Esophagus squamous epithelium (tissue), 5 donors: ENCODE measurements at places on chromosomes 5 and 9.

- DNase-seq, result no peak
Observed at GRCh38 chr5:14109041-14109747, 33.9 kb upstream of the TRIO start.

GRCh38 chr9:89743573-89744254, 138.9 kb downstream of the GADD45G start:
- DNase-seq, result no peak

- DNase-seq, result no peak
Observed at GRCh38 chr5:173025651-173026050, 30.5 kb upstream of the CREBRF start.

- no peak for DNase-seq
Observed at GRCh38 chr5:108367679-108368334, 14.1 kb downstream of the FBXL17 start.

- DNase-seq, result no peak
Observed at GRCh38 chr5:41213340-41213739, at the start of gene C6. Gene C6 (minus strand): TSS chr5:41213532. CDS start chr5:41203230, 10,302 bp downstream.

DNA sequence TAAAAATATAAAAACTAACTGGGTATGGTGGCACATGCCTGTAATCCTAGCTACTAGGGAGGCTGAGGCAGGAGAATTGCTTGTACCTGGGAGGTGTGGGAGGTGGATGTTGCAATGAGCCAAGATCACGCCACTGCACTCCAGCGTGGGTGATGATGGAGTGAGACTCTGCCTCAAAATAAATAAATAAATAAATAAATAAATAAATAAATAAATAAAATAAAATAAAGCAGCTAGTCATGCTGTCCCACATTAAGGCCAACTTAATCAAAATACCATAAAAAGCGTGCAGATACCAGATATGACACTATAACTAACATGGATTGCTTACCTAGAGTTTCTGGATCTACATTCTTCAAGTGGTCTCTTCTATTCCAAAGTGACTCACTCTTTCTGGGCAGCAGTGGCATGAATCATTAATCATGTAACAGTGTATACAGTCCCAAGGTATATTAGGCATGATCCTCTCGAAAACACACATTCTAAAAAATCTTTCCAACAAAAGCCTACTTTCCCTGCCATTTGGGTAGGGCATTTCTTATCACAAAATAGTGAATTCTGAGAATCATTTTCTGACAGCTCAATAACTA, 187.1 kb downstream of the ELAVL2 start:
- no peak for DNase-seq

DNA sequence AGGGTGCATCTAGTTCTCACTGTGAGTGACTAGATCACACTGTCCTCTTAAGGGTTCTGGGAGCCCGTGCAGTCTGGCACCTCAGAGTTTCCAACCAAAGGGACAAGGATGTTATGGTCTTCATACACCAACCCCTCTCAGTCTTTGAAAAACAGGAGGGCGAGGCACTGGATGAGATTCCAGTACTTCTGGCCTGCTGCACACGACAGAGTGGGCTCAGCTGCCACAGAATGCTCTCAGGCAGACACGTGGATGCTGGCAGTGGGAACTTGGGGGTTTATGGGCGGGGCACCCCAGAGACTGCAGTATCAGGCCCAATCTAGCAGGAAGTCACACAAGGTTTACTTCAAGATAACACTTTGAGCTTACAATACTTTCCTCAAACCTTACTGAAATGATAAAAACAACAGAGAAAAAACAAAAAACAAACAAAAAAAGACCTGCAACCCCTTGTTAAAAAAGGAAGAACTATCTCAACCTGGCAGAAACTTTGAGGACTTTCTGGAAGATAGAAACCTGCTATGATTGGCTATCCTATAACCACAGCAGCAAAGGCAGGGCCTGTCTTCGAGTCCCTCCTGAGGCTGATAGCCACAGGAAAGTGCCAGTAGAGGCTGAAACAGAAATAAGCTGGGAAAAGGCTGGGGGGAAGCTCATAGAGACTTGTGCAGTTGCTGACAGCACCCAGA, 28.3 kb upstream of the TGFBR1 start:
- DNase-seq, result no peak

DNA sequence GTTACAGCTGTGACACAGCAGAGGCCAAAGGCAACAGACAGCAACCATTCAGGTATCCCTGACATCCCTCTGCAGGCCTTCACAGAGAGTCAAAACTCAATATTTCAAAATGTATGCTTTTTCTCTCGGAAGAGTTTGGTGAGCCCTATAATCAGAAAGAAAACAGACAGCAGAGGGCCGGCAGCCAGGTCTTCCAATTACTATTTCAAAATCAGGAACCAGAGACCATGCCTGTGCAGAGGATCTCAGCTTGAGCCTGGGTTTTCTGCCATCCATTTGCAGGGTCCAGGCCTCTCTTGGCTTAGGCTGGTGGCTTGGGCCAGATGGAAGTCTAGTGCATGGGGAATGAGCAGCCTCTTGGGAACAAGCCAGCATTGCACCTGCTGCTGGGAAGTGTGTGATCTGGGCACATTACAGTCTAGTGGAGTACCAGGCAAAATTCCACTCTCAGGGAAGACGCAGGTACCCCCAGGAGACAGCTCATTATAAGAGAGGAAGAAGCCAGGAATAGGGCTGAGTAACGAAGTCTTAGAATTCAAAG, 231.3 kb downstream of the ENC1 start:
- no peak for DNase-seq

GRCh38 chr5:14343376-14343775, 200.2 kb downstream of the TRIO start:
- DNase-seq, result no peak

- DNase-seq, result no peak
Observed at GRCh38 chr5:111401906-111402305, 110.4 kb downstream of the STARD4 start.

DNA sequence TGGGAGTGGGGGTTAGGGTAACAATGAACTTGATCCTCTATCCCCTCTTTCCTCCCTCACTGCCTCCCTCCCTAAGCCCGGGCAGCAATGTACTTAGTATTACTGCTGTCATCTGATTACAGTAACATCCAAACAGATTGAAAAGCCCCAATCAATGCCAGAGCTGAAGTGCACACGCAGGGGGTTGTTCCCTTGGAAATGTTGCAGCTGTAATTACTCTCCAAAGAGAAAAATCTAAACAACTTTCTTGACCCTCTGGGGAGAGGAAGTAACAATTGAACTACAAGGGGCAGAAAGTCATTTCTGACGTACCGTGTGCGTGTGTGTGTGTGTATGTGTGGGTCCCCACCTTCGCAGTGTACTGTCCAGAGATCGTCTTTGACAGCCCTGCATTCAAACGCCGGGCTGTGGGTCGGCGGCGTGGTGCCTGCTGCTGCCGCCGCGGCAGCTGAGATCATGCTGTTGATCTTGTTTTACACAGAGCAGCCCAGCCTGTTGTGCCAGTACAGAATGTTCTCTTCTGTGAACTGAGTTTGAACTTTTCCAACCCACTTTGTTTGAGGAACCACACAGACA, 66.0 kb upstream of the KLF9 start:
- DNase-seq, result no peak

GRCh38 chr9:125986966-125987365, 239.8 kb downstream of the PBX3 start:
- no peak for DNase-seq

GRCh38 chr5:169893010-169893409, 87.3 kb downstream of the INSYN2B start:
- DNase-seq, result no peak

DNA sequence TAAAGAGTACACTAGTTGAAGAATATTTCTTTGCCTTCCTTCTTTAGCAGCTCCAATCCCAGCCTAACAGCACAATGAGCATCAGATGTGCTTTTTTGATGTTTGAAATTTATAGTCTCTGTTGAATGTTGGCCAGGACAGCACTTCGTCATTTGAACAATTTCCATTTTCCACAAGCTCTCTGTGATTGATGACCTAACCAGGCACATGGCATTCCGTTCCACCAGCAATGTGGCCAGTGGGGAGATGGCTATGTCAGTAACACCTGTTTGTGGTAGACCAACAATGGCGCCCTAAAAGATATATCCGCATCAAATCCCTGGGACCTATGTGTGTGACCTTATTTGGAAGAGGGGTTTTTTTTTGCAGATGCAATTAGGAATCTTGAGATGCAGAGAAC, 66.8 kb downstream of the PALM2AKAP2 start:
- no peak for DNase-seq

- no peak for DNase-seq
Observed at GRCh38 chr5:159910843-159911229, 5.4 kb upstream of the ADRA1B start.

DNA sequence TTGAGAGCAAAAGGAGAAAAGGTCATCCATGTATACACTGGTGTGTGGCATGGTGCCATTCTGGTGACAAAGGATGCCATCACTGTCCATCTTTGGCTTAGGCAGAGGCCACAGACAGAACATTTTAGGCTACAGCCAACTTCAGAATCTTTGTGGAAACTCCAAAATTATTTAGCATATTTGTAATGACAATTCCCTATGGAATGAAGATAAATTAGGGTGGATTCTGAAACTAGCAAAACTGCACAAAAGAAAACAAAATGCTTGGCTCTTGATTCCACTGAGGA, 92.5 kb downstream of the FBXW11 start:
- no peak for DNase-seq

DNA sequence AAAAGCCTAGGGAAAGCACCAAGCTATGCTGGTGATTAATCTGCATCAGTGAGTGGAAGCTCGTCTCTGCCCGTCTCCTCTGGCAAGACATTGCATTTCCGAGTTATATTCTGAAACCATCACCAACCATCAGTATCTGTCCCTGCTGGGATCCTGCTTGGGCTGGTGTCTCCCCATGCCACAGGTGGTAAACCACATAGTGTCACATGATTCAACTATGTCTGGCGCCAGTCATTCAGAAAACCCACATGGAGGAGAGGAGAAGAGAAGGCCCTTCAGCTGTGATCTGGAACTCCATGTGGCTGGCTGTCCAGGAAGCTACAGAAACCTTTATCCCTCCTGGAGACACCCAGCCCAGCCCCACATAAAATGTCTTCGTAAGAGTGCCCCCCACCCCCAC, 4.8 kb downstream of the IL9 start:
- no peak for DNase-seq

DNA sequence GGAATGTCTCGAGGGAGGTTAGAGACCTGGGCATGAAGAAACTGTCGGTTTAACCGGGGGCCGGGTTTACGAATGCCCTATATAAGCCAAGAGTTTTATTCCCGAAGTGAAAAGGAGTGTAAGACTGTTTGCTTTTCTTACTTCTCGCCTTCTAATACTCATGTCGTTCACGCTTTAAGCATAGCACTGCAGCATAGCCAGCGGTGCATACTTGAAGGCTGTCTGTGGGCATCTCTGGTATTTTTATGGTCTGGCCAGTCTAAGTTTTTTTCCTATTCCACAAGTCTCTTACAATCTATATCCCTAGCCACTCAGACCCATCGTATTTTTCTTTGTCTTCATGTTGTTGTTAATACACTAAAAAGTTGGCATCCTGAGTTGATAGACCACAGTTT, 1.2 kb downstream of the UHRF2 start:
- no peak for DNase-seq
